ENCODE measurements at places on chromosomes 12 and 14.

DNA sequence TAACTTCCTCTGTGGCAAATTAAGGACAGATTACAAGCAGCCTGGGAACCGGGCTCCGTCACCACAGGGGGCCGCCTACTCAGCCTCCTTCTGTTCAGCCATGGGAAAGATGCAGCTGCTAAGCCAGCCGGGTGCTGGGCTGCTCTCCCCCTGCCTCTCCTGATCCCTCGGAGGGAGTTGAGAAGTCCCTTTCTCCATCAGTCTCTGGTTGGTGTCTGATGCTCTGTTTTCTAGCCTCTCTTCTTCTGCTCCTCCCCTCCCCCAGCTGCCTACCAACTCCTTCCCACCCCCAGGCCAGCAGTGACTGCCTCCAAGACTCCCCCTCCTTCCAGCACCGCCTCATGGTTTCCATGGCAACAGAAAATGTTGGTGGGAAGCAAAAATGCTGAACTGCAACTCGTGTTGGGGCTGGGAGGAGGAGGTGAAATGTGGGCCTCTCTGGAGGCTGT, 486.7 kb downstream of the APAF1 start:
- DNase-seq, result no peak

- DNase-seq, result no peak
Observed at GRCh38 chr14:71362920-71363584, 455.8 kb downstream of the PCNX1 start.

DNA sequence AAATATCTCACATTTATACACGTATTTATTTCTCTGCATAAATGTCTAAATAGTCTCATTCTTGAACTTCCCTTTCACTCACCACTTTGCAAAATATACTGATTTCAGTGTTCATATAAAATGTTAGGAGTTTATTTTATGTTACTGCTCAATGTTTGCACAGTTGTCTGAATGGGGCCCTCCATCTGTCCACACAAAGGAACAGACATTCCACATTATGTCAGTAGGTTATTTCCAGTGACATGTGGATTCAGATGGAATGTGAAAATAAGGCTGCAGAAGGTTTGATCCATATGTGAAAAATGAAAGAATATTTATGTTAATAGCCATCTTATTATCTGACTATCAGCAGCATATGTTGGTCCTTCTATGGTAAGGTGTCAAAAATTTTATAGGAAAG, 994.4 kb upstream of the SEL1L start:
- DNase-seq, result no peak

DNA sequence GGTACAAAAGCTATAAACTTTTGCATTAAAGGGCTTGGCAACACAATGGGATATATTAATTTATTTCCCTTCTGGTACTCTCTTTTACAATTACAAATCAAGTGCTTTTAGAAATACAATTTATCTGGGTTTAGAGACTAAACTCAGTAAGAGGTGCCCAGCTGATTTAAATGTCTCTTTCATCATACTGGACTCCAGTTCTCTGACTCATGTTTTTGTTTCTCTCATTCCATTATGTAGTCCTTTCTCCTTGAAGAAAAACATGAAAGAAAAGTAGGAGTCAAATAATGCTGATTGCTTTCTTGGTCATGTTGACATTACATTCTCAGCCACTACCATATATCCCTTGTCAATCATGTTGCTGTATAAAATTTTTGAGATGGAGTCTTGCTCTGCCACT, 36.3 kb upstream of the CFL2 start:
- DNase-seq, result no peak

GRCh38 chr14:105375635-105376057, 22.7 kb upstream of the TEX22 start:
- DNase-seq, result peak; percentile 40

DNA sequence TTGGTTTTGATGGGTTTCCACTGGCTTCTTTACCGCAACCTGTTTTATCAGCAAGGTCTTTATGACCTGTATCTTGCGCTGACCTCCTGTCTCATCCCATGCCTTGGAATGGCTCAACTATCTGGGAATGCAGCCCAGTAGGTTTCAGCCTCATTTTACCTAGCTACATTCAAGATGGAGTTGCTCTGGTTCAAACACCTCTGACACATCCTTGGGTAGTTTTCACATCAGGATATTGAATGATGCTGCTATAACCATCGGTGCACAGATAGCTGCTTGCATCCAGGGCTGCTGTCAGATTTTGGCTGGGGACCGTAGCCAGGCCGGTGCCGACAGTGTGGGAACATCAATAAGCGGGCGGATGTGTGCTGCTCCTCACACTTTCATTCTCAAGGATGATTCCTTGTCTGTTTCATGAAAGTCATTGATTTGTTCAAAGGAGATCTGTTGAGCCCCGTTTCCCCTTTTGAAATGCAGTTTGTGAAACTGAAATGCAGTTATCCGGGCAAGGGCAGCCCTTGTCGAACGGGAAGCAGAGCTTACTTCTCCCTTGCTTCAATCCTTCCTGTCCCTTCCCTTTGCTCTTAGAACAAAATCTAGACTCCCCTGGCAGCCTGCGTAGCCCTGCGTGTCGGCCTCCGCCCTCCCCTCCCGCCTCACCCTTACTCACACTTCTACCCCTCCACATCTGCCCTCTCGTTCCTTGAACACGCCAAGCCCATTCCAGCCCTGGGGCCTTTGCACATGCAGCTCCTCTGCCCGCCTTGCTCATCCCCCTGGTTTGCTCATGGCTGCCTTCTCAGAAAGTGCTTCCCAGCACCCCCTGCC, 49.2 kb upstream of the NCOR2 start:
- peak; percentile 35 for DNase-seq

GRCh38 chr12:88227263-88227662, 85.2 kb downstream of the TMTC3 start:
- peak; percentile 46 for DNase-seq

GRCh38 chr14:73973497-73973896, 23.4 kb downstream of the COQ6 start:
- DNase-seq, result no peak

GRCh38 chr12:65305346-65305950, 27.0 kb downstream of the MSRB3 start:
- DNase-seq, result no peak

- no peak for DNase-seq
Observed at GRCh38 chr14:31659278-31659677, 98.1 kb downstream of the NUBPL start.

DNA sequence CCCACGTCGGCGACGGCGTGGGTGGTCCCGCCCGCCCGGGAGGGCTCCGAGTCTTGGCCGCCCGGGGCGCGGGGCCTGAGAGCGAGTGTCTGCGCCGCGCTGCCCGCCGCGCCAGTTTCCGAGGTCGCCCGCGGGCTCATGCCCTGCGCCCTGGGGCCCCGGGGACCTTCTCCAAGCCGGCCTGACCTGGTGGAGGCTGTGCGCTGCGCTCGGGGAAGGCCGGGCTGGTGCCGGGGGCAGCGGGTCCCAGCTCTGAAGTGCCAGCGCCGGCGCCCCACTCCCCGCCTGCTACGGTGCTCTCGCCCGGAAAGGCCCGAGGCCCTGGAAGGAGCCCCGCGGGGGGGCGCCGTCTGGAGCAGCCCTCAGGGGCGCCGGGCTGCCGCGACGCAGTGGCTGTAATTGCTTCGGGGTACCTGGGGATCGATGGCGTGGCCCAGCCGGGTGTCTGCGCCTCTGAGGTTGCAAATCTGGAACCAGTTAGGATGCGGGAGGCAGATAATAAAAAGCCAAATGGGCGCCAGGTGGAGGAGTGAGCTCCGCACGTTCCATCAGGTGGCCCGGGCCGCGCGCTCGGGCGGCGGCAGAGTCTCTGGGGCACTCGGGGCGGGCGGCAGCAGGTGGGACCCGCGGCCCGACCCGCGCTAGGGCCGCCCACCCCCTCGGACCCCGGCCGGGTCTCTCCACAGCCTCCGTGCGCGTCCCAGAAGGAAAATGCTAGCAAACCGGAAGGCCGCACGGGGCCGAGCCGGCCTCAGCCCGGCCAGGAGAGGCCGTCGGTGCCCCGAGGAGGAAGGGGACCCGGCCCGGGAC, 102.3 kb upstream of the DIO3 start:
- DNase-seq, result no peak

DNA sequence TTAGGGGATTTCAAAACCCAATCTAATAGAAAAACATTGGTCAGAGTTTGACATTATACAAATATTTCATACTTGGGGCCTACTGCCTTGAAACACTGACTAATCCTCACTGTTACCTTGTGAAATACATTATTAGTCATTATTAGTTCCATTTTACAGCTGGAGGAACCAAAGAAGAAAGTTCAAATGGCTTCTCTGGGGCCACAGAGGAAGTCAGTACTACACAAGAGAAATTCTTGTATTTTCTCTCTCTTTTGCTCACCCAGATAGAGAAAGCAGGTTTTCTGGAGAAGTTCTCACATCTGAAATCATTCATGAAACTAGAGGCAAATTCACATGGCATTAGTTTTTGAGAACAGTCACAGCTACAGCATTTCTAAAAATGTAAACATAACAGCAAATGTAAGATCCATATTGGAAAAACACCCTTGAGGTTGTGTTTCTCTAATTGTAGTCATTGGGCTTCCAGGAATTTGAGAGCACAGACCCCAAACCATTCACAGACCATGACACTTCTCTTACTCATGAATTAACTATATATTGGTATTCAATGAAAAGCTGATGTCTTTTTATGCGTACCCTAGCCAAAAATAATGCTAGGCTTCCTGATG, 83.0 kb downstream of the LLPH start:
- no peak for DNase-seq

- DNase-seq, result no peak
Observed at GRCh38 chr14:85451421-85451820, 78.5 kb upstream of the FLRT2 start.

DNA sequence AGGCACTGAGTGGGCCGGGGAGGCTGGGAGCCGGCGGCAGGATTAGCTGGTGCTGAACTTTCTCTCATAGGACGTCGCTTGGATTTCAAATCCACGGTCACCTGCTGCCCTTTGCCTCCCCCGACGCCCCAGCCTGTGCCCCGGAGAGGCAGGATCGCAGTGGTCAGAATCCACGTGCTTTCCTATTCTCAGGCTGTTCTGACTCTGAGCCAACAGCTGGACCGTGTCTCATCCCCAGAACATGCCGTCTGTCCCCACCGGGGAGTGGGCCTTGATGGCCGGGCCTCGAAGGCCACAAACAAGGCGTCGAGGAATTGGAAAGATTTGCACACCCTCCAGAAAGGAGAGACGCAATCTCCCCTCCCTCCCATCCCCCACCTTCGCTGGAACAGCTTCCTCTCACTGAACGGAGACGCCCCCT, 18.5 kb upstream of the MLXIP start:
- DNase-seq, result no peak

DNA sequence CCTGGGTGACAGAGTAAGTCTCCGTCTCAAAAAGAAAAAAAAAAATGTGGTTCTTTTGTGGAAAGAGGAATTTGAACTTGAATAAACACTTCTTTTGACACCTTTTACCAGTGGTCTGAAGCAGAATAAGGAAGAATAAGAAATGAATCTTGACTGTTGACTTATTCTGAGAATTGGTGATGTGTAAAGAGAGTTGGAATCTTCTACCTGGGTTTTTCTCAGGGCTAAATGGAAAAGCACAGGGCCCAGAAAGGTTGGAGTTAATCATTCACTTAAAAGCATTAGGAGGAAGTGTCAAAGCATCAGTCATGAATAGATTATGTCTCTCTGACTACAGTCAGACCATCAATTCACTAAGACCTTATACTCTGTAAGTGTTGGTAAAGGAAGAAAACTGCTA, 13.9 kb downstream of the PNMA1 start:
- DNase-seq, result no peak

DNA sequence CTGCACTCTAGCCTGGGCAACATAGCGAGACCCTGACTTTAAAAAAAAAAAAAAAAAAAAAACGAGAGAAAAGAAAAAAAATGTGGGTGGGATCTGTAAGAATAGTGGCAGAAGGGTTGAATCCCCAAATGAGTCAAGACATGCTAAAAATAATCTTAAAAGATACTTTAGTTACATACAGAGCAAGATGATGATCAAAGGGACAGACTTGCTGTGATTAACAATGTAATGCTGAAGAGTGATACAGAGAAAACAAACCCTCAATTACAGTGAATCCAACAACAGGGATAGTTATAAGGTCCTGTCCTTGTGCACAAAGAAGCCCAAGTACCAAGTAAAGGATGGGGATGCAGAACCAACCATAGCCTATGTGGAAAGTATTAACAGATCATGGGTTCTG, 80.3 kb downstream of the DCAF5 start:
- DNase-seq, result no peak

GRCh38 chr14:100823413-100824080, 2.4 kb upstream of the MEG3 start:
- no peak for DNase-seq

DNA sequence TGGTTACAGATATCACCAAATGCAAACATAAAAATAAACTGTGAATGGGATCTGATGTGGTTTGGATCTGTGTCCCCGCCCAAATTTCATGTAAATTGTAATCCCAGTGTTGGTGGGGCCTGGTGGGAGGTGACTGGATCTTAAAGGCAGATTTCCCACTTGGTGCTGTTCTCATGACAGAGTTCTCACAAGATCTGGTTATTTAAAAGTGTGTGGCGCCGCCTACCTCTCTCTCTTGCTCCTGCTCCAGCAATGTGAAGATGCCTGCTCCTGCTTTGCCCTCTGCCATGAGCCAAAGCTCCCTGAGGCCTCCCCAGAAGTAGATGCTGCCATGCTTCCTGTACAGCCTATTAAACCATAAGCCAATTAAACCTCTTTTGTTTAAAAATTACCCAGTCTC, 47.8 kb downstream of the SLC25A21 start:
- no peak for DNase-seq

- no peak for DNase-seq
Observed at GRCh38 chr12:104751120-104751519, 207.0 kb downstream of the SLC41A2 start.

DNA sequence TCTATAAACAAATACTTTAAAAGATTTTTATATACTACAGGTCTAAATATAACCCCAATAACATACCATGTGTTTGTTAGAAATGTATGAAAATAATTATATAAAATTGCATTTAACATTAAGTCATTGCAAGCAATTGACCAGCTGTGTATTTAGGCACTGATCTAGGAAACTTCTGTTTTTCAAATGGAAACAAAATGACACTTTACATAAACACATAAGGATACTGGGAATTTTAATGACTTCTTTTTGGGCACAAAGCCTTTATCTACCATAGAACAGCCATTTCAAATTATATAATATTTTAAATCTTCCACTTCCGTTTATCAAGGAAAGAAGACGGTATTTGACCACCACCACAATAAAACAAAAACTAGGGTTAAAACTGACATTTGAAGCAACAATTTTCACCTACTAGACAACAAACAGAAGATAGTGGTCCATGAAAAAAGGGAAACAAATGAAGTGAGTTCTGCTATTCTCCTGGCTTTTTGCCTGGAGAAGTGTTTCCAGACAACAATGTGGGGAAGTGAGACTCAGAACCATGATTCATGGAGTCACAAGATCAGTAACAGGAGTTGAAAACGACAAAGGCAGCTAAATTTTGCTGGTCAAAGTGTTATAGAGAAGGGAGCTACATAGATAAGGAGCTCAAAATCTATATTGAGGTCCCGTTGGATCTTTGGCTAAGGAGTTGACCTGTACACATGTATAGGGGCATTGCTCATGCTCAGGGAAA, 475.1 kb downstream of the TRHDE start:
- no peak for DNase-seq

GRCh38 chr14:37270629-37271028, 72.9 kb downstream of the MIPOL1 start:
- no peak for DNase-seq

GRCh38 chr12:121145221-121145620, 12.5 kb downstream of the P2RX7 start:
- DNase-seq, result peak; percentile 51

Measured in HL-60 (cell line).